Kidney (tissue), 22 donors: ENCODE measurements at places on chromosomes 2 and 18. TPM values are rescaled to one million over a fixed set of nuclear protein-coding genes. Genes with fewer than 3 reads are reported as not detected.

KIF5C gene
- total RNA-seq: 3.6 TPM

C1QL2 gene
- total RNA-seq: not detected

RAB17 gene
- 59.1 TPM for total RNA-seq

WNT6 gene
- 0.57 TPM for total RNA-seq

DNA sequence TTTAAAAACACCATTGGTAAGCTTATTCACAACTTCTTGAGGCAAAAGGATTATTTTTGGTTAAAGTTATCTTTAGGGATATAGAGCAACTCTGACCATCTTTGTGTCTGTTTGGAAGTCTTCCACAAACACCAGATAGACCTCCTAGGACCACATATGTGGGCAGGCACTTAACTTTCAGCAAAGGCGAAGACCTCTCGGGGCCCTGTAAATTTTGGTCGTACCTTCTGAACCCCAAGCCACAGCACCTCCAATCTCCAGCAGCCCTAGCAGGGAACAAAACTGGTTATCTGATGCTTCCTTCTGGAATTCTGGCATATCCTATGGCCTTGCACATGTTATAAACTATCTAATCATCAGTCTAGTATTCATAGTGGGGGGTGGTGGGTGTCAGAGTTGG is 114.8 kb downstream of the MBD5 start:
- no peak overlapping the region for H3K4me3 ChIP-seq
- H3K4me1 ChIP-seq: peaks cover 4% of the 10 kb centered on the region
- H3K36me3 ChIP-seq: no peaks in the 10 kb centered on the region
- H3K27me3 ChIP-seq: no peaks in the 10 kb centered on the region
- no peak overlapping the region for H3K27ac ChIP-seq

GRCh38 chr2:107064750-107065149 is 178.8 kb upstream of the ST6GAL2 start:
- no peak for DNase-seq
- no peak overlapping the region for H3K27ac ChIP-seq
- peaks cover 10% of the 10 kb centered on the region for H3K4me1 ChIP-seq
- no peak overlapping the region for H3K4me3 ChIP-seq

DNA sequence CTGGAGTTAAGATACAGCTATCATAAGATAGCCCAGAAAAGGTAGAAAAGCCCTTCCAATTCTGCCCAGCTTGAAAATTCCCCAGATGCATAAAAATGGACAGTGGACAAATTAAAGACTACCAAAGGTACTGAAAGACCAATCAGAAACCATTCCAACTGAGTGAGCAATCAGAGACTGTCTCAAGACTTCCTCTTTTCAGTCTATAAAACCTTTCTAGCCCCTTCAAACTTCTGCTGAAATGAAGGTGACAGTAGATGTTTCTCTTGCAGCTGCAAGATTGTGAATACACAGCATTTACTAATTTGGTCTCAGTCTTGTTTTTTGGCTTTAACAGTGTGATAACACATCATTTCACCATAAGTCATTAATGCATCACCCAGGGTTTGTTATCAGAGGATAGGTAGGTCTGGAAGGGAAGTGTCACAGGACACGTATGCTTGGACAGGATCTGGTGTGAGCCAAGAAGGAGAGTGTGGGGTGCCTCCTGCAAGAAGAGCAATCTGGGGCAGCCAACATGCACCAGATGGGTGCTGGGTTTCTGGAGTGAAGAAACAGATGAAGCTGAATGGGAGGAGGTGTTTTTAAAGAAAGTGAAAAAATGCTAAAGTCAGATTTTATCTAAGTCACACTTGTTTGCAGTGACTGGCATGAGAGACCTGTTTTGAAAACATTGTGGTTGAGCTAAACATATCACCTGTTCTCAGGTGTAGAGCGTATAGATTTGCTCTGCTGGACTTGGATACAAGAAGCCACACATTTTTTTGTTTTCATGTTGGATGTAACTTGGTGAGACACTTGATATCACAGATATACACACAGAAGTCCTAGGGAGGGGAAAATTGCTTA is 75.3 kb upstream of the DDX18 start:
- H3K4me3 ChIP-seq: no peak overlapping the region
- H3K36me3 ChIP-seq: no peaks in the 10 kb centered on the region
- DNase-seq: no peak
- H3K4me1 ChIP-seq: no peaks in the 10 kb centered on the region
- H3K27me3 ChIP-seq: no peaks in the 10 kb centered on the region
- H3K27ac ChIP-seq: no peak overlapping the region

DNA sequence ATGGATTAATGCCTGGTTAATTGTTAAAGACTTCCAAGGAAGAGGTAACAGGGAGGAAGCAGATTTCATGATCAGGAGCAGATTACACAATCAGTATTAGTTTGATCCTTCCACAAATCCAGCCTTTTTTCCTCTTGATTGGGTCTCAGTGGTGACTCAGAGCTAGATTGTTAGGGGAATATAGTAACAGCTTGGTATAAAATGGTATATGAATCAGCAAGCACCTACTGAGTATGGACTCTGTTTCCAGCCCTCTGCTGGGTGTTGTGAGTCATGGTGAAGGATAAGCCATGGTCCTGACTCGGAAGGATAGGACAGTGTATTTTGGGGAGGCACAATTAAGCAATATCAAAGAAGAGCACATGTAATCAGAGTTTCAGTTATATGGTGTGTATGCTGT is 272.4 kb upstream of the DPP10 start:
- H3K36me3 ChIP-seq: no peaks in the 10 kb centered on the region
- H3K27me3 ChIP-seq: no peaks in the 10 kb centered on the region
- H3K27ac ChIP-seq: no peak overlapping the region
- no peak overlapping the region for H3K4me3 ChIP-seq
- H3K4me1 ChIP-seq: no peaks in the 10 kb centered on the region

- H3K36me3 ChIP-seq: no peaks in the 10 kb centered on the region
- no peak overlapping the region for H3K27ac ChIP-seq
- H3K27me3 ChIP-seq: no peaks in the 10 kb centered on the region
- no peak overlapping the region for H3K4me3 ChIP-seq
Measured at GRCh38 chr18:54880395-54881105, 52.3 kb downstream of the RAB27B start.

DNA sequence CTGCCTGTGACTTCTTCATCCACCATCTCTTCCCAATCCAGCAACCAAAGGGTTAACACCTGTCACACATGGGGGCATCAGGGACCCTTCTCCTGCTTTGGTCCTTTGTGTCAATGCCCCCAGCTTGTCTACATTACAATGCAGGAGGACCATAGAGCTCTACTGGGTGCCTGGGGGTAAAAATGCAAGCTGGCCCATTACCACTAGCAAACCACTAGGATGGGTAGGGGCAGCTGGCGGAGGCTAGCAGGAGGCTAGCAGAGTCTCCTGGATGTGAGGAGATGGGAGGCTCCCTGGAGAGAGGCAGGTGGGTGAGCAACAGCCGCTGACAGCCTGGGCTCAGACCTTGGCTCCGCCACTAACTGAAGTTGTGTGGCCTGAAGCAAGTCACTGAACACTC is 153.4 kb upstream of the SKOR2 start:
- no peaks in the 10 kb centered on the region for H3K27me3 ChIP-seq
- H3K4me1 ChIP-seq: no peaks in the 10 kb centered on the region
- no peaks in the 10 kb centered on the region for H3K36me3 ChIP-seq
- no peak overlapping the region for H3K4me3 ChIP-seq

GRCh38 chr2:26523750-26524149 is 45.8 kb upstream of the OTOF start:
- peak; percentile 47 for DNase-seq
- H3K27ac ChIP-seq: no peak overlapping the region
- H3K4me1 ChIP-seq: no peaks in the 10 kb centered on the region
- H3K27me3 ChIP-seq: no peaks in the 10 kb centered on the region
